ENCODE measurements at places on chromosomes 3 and 15.

DNA sequence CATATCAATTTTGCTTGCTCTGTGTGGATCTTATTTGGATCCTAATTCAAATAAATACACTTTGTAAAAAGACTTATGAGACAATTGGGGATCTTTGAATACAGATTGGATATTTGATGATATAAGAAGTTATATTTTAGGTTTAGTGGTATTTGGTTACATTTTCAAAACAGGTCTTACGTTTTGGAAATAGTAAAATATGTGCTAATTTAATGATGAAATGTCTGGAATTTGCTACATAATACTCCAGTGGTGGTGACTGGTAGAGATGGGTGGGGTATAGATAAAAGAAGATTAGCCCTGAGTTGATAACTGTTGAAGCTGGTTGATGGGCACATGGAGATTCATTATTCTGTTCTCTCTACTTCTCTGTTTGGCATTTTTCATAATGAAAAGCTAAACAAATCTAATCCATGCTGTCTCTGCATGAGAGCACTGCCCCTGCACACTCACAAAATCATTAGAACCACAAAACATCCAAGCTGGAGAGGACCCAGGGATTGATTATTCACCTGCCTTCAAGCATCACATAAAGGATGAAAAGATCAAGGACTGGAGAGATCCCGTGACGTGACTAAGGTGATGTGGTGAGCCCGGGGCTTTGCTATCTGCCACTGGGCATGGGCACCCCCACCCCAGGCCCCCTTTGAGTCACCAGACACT, 58.9 kb downstream of the TLE3 start:
- no peak for DNase-seq

DNA sequence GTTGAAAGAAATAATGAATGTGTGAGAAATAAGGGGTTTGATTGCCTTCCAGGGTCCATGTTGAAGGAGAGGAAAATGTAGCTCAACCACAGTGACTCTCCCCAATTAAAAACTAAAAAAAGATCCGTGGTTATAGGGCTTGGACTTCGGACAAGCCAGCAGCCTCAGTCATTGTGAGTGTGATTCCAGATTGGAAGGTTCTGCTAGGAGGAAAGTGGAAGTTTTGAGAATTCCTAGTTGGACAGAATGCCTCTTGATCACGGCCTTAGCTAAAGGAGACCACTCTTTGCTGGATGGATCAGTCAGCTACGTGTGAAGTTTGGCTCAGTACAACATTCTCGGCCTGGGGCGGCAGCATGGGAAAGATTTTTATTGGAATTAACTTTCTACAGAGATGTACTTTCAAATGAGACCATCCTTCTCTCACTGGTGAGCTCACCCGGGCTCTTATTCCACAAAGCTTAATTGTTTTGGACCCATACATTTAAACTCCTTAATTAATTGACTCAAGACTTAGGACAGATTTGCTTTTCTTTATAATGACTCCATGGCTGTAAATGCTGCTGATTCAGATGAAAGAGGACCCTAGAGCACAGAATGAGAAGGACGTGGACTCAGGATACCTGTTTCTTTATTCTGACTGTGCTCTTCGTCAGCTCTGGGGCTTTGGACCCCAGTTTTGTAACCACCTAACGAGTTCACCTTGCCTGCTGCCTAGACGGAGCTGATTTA, 27.5 kb downstream of the FLNB start:
- DNase-seq, result no peak

DNA sequence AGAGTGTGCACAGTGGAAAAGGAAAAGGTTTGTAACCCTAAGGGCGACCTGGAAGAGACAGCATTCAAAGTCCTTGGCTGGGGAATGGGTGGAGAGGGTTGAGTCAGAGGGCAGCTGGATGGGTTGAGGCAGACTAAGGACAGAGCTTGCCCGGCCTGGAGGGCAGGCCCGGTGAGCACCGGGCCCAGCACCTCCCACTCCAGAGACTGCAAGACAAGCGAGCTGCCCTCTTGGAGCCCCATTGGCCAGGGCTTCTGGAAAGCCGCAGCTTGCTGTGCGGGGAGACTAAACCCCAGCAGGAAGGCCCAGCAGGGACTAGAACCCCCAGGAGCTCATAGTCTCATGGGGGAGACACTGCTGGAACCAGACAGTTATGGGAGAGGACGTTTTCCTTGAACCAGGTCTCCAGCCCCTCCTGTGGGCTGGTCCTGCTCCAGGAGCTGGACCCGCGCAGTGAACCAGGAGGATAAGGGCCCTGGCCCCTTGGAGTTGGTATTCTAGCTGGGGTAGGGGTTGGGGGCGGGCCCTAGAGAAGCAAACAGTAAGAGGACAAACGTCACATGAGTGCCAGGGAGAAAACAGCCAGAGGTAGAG, 59.1 kb downstream of the RGMA start:
- no peak for DNase-seq

GRCh38 chr15:68383161-68384074, 48.5 kb downstream of the ITGA11 start:
- DNase-seq, result no peak

DNA sequence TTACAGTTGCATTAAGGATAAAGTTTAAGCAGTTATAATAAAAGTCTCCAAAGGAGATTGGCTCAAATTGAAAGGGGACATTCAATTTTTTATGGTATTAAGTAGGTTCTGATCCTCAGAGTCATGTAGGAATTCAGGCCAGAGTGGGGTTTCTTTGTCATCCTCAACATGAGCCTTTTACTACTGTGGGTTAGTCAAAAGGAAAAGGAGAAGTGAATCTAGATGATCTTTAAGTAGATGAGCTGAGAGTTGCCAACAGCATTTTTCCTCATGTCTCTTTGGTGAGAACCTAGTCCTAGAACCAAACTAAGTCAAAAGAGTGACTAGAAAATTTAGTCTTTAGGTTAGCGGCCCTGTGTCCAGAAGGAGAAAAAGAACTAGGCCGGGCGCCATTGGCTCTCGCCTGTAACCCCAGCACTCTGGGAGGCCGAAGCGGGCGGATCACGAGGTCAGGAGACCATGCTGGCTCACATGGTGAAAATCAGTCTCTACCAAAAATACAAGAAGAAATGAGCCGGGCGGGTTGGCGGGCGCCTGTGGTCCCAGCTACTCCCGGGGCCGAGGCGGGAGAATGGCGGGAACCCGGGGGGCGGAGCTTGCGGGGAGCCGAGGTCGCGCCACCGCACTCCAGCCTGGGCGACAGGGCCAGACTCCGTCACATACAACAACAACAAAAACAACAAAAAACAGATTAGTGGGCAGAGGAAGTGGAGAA, 4.2 kb upstream of the CHL1 start:
- no peak for DNase-seq

DNA sequence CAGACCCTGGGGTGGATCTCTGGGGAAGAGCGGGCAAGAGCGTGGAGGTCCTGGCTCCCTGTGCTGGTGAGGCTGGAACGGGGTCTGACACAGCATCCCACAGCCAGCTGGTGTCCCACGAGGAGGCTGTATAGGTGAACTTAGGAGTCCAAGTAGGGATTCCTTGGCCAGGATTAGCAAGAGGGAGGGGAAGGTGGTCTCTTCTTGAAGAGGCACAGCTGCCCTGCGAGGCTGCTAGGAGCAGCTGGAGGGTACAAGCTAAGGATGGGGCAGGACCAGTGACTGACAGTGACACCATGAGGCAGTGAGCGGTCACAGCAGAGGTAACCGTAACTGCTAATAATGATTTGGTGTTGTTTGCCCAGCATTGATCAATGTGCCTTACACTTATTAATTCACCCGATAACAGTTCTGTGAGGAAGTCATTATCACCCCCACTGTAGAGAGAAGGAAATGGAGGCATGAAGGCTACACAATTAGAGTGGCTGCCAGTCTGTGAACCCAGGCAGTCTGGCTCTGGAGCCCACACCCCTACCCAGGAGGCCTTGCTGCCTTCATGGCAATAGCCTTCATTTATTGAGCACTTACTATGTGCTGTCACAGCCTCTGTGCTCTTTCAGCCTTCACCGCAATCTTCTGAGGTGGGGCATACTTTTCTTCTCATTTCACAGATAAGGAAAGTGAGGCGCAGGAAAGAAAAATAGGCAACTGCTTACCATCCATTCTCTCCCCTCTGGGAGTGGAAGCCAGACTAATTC, 59.4 kb downstream of the TMEM44 start:
- no peak for DNase-seq

DNA sequence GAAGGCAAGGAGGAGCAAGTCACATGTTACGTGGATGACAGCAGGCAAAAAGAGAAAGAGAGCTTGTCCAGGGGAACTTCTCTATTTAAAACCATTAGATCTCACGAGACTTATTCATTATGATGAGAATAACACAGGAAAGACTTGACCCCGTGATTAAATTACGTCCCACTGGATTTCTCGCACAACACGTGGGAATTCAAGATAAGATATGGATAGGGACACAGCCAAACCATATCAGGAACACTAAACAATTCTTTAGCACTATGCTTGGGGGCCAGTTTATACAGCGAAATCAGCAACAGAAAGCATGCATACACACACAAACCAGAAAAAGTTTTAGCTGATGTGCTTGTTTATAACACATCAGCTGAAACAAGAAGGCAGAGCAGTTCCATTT, 704.2 kb downstream of the OTOL1 start:
- no peak for DNase-seq

DNA sequence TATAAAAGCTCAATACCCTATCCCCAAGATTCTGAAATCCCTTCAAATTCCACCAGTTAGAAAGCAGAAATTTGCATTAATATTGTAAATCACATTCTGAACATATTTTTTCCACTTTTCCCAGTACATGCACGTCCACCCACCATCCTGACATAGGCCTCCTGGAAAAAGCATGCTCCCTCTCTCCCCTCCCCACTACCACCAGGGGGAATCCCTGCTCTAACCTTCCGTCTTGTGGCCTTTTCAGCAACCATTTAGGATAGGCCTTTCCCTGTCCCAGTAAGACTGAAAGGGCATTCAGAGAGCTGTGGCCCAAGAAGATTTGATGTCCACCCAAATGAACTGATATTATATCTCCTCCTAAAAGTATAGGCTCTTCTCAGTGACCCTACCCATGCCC, 182.1 kb downstream of the ARRDC4 start:
- DNase-seq, result no peak

GRCh38 chr3:45535665-45536064, 58.9 kb upstream of the LIMD1 start:
- DNase-seq, result no peak

GRCh38 chr3:25461946-25462345, 33.9 kb downstream of the RARB start:
- no peak for DNase-seq

- DNase-seq, result no peak
Observed at GRCh38 chr3:135944831-135945230, 20.7 kb upstream of the PPP2R3A start.

Measured in fibroblast of skin of left quadriceps (primary cell).